ENCODE measurements at places on chromosomes 7 and 10. TPM values are rescaled to one million over a fixed set of nuclear protein-coding genes. Genes with fewer than 3 reads are reported as not detected.

DNA sequence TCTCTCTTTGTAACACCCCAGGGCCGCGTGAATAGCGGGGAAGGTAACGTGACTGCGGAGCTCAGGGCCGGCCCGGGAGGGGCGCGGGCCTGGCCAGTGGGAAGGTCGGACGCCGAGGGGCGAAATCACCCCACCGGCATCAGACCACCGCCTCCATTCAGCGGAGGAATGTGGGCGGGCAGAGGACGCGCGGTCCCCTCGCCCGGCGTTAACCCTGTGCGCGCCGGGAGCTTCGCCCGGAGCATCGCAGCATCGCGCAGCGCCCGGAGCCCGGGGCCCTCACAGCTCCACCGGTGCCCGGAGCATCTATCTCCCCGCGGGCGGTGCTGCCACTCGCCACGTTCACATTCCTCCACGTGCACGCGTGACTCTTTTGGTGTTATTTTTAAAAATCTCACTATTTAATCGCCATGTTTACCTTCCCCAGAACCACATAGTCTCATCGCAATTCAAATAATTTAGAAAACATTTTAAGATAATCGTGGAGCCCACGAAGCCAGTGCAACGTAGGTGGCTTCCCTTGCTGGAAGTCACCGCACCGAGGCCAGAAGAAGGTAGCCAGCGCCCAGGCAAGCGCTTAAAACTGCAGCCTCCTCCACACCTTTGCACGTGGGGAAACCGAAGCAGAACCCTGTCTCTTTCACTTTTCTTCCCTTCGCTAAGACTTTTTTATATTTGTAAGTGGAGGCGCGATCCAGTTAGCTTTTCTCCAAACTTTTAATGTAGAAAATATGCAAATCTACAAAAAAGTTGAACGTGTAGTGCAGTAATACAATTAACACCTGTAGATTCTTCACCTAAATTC is 21.8 kb downstream of the FGFBP3 start:
- DNase-seq: no peak
- peaks cover 5% of the 10 kb centered on the region for H3K4me1 ChIP-seq
- no peaks in the 10 kb centered on the region for H3K36me3 ChIP-seq

DNA sequence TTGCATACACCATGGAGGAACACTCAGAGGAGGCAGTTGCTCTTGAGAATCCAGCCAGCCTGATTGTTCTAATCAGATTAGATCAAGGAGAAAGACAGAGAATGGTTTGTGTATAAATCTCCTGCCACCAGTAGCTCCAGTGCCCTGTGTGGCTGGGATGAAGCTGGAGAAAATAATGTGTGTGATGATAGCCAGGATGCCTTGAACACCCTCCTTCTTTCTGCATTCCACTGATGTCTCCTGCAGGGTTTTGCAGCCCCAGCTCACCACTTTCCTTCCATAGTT is 614.7 kb upstream of the FOXK1 start:
- H3K27ac ChIP-seq: no peak overlapping the region
- H3K4me3 ChIP-seq: no peak overlapping the region
- DNase-seq: no peak

DNA sequence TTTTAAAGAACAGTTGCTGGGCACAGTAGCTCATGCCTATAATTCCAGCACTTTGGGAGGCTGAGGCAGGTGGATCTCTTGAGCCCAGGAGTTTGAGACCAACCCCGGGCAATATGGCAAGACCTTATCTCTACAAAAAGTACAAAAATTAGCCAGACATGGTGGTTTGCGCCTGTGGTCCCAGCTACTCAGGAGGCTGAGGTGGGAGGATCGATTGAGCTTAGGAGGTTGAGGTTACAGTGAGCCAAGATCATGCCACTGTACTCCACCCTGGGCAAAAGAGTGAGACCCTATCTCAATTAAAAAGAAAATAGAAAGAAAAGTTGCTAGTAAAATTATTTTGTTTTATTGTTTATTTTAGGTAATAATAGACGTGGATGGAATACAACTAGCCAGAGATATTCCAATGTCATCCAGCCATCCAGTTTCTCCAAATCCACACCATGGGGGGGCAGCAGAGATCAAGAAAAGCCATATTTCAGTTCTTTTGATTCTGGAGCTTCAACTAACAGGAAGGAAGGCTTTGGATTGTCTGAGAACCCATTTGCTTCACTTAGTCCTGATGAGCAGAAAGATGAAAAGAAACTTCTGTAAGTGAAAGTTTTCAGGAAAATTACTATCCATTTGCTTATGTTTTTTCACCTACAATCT is 3.0 kb downstream of the NUP42 start:
- H3K4me3 ChIP-seq: no peak overlapping the region
- H3K4me1 ChIP-seq: peaks cover 24% of the 10 kb centered on the region
- DNase-seq: no peak
- H3K36me3 ChIP-seq: no peaks in the 10 kb centered on the region
- no peak overlapping the region for H3K27ac ChIP-seq

SPDYE6 gene
- total RNA-seq: not detected

DNA sequence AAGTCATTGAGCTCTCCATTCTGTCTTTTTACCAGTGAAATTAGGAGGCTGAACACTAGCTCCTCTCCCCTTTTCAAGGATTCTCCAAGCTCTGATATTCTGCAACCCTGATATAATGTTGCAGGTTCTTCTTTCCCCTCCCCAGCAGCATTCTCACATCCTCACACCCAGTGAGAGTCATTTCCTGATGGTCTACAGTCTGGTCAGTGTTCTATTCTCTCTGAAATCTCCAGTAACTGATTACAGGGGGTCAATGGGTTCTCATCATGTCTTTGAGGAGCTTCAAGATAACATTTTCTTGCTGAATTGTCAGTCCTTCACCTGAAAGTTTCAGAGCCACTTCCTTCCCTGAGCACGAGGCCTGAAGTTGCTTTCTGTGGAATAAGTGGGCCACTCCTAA is 299.4 kb downstream of the PTEN start:
- no peak for DNase-seq
- no peak overlapping the region for H3K4me3 ChIP-seq
- no peaks in the 10 kb centered on the region for H3K27me3 ChIP-seq
- no peaks in the 10 kb centered on the region for H3K4me1 ChIP-seq

DNA sequence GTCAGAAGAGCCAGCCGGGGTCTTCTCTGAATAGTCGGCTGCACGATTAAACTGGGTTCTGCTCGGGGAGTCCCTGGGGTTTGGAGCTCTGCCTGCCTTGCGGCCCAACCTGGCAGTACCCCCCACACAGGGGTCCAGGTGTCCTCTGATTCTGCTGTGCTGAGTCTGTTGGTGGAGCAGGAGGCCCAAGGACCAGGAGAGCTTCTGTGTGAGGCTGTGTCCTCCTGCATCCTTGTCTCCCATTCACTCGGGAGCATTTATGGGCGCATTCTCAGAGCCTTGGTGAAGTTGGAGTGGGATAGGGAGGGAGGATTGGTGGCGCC is 14.2 kb downstream of the INPP5A start:
- no peak overlapping the region for H3K27ac ChIP-seq
- DNase-seq: no peak
- no peaks in the 10 kb centered on the region for H3K36me3 ChIP-seq

GRCh38 chr7:155322530-155322929 is 24.9 kb downstream of the INSIG1 start:
- H3K36me3 ChIP-seq: no peaks in the 10 kb centered on the region
- no peak overlapping the region for H3K4me3 ChIP-seq
- H3K27me3 ChIP-seq: no peaks in the 10 kb centered on the region
- no peak for DNase-seq

DNA sequence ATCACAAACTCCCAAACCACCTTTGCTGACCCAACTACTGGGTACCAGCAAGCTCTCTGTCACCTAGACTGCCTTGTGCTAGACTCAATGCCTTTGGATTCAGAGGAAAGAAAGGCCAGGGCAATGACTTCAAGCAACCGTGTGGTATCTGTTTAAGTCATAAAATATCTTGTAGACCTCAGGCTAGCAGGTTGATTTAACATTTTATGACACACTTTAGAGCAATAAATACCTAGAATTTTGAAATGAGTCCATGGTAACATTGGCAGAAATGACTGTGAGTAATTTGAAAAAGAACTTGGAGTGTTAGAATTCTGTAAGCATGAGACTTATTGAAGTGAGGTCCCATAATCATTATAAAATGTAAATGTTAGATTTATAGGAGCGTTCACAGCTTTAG is 87.2 kb downstream of the TWIST1 start:
- no peak overlapping the region for H3K27ac ChIP-seq
- H3K4me3 ChIP-seq: no peak overlapping the region
- H3K36me3 ChIP-seq: no peaks in the 10 kb centered on the region
- H3K27me3 ChIP-seq: no peaks in the 10 kb centered on the region
- H3K4me1 ChIP-seq: no peaks in the 10 kb centered on the region

DNA sequence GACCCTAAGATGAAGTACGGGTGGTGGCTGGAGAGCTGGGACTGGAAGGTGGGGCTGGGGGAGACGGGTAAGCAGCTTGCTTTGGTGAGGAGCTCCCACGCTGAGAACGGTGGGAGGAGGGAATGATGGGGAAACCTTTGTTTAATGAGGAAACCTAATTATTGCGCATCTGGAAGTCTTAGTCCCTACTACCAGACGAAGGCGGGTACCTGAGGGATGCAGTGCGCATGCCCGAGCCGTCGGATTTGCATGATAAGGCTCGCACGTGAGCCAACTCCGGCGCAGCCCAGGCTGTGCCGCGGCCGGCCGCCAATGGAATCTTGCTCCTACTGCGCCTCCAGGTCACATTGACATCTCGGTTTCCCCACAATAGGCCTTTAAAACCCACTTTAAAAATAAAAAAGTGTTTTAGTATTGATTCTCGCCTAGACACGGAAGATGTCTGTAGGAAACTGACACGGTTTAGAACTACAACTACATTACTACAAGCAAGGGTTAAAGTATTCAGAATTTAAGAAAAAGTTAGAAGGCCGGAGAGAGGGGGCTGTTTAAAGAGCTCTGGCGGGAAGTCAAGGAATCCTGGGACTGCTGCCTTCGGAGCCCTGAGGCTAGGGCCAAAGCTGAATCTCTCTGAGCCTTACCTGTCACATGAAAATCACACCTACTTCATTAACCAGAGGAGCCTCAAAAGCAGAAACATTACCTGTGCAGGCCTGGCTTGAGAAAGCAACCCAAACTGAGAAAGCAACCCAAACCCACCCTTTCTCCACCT is 12.1 kb upstream of the DLX6 start:
- no peak overlapping the region for H3K4me3 ChIP-seq
- H3K27ac ChIP-seq: no peak overlapping the region
- H3K36me3 ChIP-seq: no peaks in the 10 kb centered on the region
- peaks cover 95% of the 10 kb centered on the region for H3K27me3 ChIP-seq

- H3K4me3 ChIP-seq: no peak overlapping the region
- H3K27ac ChIP-seq: no peak overlapping the region
- H3K4me1 ChIP-seq: peaks cover 13% of the 10 kb centered on the region
- no peaks in the 10 kb centered on the region for H3K27me3 ChIP-seq
- no peak for DNase-seq
Observed at GRCh38 chr10:102721954-102722353, 7.5 kb downstream of the SFXN2 start.

GRCh38 chr7:157554393-157555238 is 217.8 kb downstream of the DNAJB6 start:
- H3K27ac ChIP-seq: no peak overlapping the region
- no peaks in the 10 kb centered on the region for H3K36me3 ChIP-seq
- H3K4me3 ChIP-seq: no peak overlapping the region

DNA sequence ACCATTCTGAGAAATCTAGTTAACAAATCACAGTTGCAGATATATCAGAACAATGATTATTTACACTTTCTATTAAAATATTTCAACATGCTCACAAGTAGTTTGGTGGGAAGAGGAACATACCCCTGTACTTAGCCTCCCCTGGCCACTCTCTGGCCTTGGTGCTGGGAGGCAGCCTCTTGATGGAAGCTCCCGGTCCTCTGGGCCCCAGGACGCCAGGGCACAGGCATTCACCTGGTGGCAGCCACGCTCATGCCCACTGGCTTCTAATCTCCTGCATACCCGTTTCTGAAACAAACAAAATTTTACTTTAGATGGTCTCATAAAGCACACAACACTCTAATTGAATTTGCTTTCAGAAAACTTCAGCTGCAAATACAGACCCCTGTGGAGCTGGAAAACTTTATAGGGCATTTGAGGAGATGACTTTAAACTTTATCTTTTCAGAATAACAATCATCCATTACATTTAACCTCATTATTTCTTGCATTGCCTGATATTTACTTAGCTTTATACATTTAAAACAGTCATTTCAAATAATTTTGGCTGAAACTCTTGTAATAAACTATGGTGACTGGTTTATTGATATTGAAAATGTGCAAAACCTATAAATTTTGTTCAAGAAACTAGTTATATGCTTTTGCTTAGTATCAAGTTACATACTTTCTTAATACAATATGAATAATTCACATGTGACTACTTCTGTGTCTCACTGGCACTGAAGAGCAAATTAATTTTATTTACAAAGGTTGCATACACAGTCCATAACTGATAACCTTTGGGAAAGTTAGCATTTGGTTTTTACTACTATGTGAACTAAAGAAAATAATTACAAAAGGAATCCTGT is 30.8 kb downstream of the C10orf143 start:
- no peaks in the 10 kb centered on the region for H3K4me1 ChIP-seq
- no peak overlapping the region for H3K4me3 ChIP-seq
- H3K36me3 ChIP-seq: no peaks in the 10 kb centered on the region
- H3K27me3 ChIP-seq: no peaks in the 10 kb centered on the region

ANKRD1 gene
- total RNA-seq: 143 TPM

BTBD16 gene
- total RNA-seq: 0.55 TPM

DNA sequence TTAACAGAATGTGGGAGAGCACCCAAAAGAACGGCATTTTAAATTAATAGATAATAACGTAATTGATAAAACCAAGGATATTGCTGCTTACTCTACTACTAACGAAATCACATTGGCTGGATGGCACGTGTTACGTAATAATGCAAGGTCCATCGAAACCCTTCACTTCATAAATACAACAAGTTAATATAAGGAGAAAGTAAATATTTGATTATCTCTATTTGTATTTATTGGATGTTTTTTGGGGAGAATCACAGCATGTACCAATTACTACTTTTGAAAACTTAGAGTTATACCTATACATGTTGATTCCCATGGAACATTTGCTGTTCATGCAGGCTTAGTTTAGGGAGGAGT is 1.6 kb downstream of the PRKG1 start:
- H3K36me3 ChIP-seq: no peaks in the 10 kb centered on the region
- peak overlapping the region; percentile 89 for H3K4me3 ChIP-seq
- H3K4me1 ChIP-seq: peaks cover 12% of the 10 kb centered on the region
- no peak for DNase-seq

PSD gene
- not detected for total RNA-seq

CBLL1 gene
- total RNA-seq: 49.6 TPM

DNA sequence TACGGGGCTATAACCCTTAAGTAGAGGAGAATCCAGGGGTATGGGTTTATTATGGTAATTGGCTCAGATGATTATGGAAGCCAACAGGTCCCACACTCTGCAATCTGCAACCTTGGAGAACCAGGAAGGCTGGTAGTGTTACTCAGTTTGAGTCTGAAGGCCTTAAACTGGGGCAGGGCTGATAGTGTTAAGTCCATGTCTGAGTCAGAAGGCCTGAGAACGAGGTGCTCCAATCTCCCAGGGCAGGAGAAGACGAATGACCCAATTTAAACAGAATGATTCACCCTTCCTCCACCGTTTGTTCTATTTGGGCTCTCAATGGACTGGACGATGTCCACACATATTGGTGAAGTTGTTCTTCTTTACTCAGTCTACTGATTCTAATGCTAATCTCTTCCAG is 244.5 kb upstream of the PTER start:
- no peaks in the 10 kb centered on the region for H3K4me1 ChIP-seq
- H3K4me3 ChIP-seq: no peak overlapping the region
- DNase-seq: no peak
- H3K36me3 ChIP-seq: no peaks in the 10 kb centered on the region

THSD7A gene
- 0.75 TPM for total RNA-seq

XRCC2 gene
- 0.41 TPM for total RNA-seq

- no peak for DNase-seq
- H3K27ac ChIP-seq: no peak overlapping the region
- H3K4me3 ChIP-seq: no peak overlapping the region
- H3K36me3 ChIP-seq: no peaks in the 10 kb centered on the region
- peaks cover 11% of the 10 kb centered on the region for H3K4me1 ChIP-seq
Observed at GRCh38 chr7:43664681-43665080, 64.6 kb downstream of the COA1 start.

Data from gastrocnemius medialis (tissue), 4 donors.